ENCODE measurements at places on chromosomes 1 and 21. TPM values are rescaled to one million over a fixed set of nuclear protein-coding genes. Genes with fewer than 3 reads are reported as not detected.

PDE4DIP gene
- total RNA-seq = 42.8 TPM

ADAMTS5 gene
- total RNA-seq = 12.6 TPM

- DNase-seq = peak; percentile 53
These were observed 21.5 kb downstream of the STPG1 start for GRCh38 chr1:24391882-24392603.

DNA sequence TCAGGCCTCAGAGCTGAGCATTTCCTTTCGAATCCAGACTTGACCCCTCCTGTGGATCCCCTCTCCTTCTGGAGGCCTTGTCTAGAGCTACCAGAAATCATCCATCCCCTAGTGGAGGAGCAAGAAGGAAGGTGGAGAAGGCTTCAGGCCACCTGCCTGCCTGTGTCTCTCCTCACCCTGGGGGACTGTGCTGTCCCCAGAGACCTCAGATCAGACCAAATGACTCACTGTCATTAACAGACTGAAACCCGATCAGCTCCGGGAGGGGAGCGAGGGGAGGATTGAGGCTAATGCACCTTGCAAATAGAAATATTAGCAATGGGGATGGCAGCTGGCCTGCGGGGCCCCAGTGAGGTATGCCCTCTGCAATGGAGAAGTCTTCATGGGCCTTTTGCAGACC lies 2.1 kb downstream of the MYBPH start:
- no peak for DNase-seq

IL22RA1 gene
- total RNA-seq = not detected

GRCh38 chr1:209564849-209565248 lies 18.7 kb upstream of the CAMK1G start:
- DNase-seq = no peak

DNA sequence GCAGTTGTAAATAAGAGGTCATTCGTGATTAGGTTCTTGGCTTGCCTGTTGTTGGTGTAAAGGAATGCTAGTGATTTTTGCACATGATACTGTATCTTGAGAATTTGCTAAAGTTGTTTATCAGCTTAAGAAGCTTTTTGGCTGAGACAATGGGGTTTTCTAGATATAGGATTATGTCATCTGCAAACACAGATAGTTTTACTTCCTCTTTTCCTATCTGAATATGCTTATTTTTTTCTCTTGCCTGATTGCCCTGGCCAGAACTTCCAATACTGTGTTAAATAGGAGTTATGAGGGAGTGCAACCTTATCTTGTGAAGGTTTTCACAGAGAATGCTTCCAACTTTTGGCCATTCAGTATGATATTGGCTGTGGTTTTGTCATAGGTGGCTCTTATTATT lies 576.1 kb upstream of the RGS18 start:
- no peak for DNase-seq

PADI3 gene
- under 0.01 TPM for total RNA-seq

CHI3L2 gene
- not detected for total RNA-seq

- DNase-seq = peak; percentile 68
These were observed 220.5 kb upstream of the B3GALT2 start for GRCh38 chr1:193406901-193407300.

DNA sequence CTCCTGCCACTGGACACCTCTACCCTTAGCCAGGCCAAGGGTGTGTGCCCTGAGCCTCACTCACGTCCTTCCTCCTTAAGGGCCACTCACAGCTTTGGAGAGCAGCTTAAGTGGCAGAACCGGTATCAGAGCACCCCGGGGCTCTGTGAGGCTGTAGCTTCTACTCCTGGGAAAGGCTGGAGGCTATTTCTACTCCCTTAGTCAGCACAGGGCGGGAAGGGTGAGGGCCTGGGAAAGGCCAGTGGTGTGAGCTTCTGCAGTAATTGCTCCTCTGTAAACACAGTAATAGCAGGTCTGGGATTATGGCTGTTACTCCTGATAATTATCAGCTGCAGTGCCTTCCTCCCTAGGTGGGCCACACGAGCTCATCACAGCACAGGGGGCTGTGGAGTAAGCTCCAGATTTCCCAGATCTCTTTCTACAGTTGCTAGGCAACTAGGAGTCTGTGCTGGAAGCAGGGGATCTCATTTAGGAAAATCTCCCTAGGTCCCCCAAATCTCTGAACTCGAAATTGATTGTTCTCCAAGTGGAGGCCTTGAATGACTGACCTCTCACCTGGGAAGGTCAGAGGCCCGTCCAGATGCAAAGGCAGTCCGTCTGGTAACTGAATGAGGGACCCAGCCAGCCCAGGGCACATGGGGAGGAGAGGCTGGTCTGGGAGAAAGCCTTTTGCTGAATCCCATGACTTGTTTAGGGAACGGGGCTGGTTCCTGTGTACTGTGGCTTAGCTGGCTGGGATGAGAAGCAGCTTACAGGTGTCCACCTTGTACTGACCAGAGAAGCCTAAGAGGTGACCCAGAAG lies 29.3 kb downstream of the IER5 start:
- peak; percentile 93 for DNase-seq

EFNA1 gene
- total RNA-seq = not detected

DNA sequence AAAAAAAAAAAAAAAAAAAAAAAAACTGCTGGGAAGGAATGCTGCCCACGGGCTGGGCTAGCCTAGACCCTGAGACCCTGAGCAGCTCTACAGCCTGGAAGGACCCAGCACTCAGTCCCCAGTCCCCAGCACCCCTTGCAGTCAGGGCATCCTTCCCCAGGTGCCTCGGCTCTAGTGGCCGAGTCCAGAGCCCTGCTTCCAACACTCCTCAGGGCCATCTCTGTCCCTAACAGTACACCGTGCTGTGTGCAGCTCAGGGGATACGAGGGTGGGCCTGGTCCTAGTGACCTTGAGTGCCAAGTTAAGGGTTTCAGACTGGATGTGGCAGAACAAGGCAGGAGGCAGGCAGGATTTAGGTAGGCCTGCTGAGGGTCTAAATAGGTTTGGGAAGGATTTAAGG lies 50.2 kb upstream of the LRP8 start:
- DNase-seq = no peak

DNA sequence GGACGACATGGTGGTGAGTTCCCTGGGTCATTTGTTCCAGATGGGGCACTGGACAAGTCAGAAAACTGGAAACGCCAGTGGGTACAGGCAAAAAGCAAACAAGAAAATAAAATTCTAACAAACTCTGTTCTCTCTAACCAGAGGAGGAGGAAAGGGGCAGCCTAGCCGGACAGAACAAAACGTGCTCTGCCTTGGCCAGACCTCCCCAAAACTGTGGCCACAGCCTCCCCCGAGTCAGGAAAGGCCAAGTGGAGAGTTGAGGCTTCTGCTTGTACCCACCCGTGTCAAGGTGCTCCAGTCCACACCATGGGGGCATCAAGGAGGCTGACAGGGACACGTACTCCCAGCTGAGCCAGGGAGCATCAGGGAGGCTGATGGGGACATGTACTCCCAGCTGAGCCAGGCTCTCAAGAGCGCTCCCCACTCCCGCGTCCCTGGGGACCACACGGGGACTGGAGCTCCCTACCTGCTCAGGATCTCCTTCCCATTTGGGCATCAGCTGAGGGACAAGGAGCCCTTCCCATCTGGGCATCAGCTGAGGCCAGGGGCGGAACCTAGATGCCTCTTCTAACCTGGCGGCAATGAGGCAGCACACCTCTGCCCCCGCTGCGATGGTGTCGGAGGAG lies 154.8 kb upstream of the COL6A1 start:
- DNase-seq = no peak

- no peak for DNase-seq
These were observed 20.2 kb downstream of the C1orf174 start for GRCh38 chr1:3879787-3880428.

ALDH4A1 gene
- 13.0 TPM for total RNA-seq

C4BPA gene
- total RNA-seq = not detected

GRCh38 chr1:182205351-182206022 lies 144.0 kb upstream of the ZNF648 start:
- peak; percentile 31 for DNase-seq

- peak; percentile 55 for DNase-seq
These were observed 30.5 kb downstream of the MROH7 start for GRCh38 chr1:54671985-54672608.

GRCh38 chr1:228071839-228072657 lies 10.5 kb upstream of the ARF1 start:
- no peak for DNase-seq

GRCh38 chr1:55380355-55380970 lies 165.3 kb upstream of the USP24 start:
- no peak for DNase-seq

BEST4 gene
- not detected for total RNA-seq

GRCh38 chr1:54615531-54616279 lies 7.6 kb downstream of the FAM151A start:
- DNase-seq = no peak

AGBL4 gene
- not detected for total RNA-seq

RAB7B gene
- total RNA-seq = 4.2 TPM

PEAR1 gene
- total RNA-seq = 11.3 TPM

C1orf94 gene
- not detected for total RNA-seq

DNA sequence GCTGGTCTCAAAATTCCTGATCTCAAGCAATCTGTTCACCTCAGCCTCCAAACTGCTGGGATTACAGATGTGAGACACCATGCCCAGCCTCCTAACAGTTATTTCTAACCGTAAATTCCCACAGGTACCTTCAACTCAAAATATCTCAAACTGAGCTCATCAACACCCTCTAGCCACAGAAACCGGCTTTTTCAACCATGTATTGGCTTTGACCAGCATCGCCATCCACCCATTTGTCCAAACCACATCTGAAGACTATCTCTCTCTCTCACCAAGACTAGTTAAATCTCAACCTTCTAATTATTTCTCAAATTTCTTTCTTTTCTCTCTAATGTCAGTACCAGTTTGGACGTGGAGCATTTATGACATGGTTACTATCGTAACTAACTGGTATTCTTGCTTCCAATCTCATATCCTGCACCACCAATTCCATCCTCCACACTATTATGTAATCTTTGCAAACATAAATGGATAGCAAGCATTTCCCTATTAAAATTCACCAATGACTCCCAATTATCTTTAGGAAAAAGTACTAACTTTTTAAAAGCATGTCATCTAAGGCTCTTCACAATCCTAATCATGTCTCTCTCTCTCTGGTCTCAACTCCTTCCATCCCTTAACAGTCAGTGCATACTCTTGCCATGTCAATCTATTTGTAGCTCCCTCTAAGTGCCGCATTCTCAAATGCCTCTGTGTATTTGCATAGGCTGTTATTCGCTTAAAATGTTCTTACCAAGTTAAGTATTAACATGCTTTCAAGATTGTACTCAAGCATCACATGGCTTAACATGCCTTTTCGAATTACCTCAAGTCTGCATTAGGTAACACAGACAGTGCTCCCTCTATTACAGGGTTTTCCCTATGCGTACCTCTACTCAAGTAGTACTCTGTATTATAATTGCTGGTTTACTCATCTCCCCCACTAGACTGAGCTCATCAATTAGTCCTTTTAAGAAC lies 18.1 kb downstream of the RSBN1 start:
- DNase-seq = no peak

DNA sequence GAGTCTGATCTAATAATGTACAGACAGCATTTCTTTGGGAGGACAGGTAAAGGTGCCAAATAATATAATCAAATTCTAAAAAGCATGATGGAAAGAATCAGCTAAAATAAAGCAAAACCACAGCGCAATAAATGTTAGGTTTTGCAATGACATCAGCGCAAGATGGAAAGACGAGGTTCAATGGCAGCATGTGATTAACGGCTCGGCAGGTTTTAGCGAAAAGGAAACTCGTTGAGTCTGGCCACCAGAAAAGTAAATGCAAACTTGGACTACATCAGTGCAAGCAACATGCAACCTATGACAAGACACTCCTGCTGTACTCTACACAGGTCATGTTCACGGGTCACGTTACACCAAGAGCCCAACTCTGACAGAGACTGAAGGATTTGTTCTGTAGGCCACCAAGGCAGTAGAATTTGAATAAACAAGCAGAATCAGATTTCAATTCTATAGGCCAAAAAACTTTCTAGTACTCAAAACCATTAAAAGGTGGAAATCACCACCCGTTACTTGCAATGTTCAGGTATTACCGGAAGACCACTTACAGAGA lies 4.5 kb downstream of the SIPA1L2 start:
- DNase-seq = no peak

DNA sequence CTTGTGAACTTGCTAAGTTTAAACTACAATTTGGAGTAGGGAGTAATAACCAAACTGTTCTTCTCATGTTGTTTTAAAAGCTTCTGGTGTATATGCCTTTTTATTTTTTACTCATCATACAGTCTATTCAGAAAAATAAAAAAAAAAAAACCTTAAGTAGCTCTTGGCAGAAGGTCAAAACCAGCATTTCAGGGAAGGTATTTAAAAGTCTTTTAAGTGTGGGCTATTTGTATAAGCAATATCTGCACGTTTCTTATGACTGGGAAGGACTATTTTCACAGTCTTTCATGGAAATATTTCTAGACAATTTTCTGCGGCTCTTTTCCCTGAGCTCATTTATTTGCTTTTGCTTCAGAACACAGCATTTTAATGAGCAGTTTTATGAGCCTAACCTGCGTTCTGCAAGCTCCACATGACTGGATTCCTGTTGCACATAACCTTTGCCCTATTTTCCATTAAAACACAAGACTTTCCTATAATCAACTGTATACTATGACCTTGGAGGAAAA lies 60.9 kb upstream of the C1orf105 start:
- peak; percentile 96 for DNase-seq

DNA sequence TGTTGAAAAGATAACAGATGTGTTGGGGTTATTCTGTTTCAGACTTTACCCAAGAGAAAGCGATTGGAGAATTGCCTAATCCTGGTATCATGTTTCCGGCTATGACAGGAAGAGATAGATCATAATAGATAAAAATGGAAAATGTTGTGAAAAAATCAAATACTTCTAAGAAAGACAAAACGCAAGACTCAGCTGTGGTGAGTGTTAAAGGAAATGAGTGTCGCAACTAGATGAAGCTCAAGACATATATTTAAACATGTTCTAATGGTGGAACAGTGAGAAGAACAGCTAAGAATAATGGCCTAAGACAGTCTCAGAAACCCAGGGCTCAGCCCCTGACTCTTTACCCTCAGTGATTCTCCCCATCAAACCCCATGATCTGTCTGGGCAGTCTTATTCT lies 426.7 kb upstream of the RUNX1 start:
- DNase-seq = peak; percentile 93

DNA sequence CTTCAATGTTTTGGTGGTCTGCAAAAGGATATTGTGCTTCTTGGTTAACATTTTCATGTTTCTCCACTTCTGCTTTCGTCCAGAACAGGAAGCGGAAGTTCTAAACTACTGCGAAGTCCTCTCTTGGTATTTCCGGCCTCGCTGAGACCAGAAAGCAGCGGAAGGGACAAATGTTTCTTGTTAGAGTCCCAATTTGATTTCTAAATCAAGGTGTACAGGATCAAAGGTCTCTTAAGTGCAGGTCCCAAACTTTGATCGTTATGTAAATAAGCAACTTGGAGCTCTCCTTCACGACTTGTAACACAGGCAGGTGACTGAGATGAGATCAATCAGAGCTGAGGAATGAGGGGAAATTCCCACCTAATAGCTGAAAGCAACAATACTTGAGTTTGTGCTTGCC lies 40.1 kb upstream of the HMCN1 start:
- DNase-seq = peak; percentile 5

- DNase-seq = no peak
These were observed 86.4 kb downstream of the IER5 start for GRCh38 chr1:181174861-181175260.

SLC44A3 gene
- 1.9 TPM for total RNA-seq

GRCh38 chr1:157069601-157070000 lies 24.1 kb upstream of the ARHGEF11 start:
- no peak for DNase-seq
